ENCODE measurements at places on chromosomes 3 and 15. TPM values are rescaled to one million over a fixed set of nuclear protein-coding genes. Genes with fewer than 3 reads are reported as not detected.

The SPATA12 gene
- total RNA-seq = not detected

The MCF2L2 gene
- 7.5 TPM for total RNA-seq

The CACNA2D2 gene
- total RNA-seq = 0.95 TPM

The FANCD2OS gene
- not detected for total RNA-seq

The P3H2 gene
- total RNA-seq = not detected

The CYB561D2 gene
- total RNA-seq = 42.5 TPM

The SLCO2A1 gene
- total RNA-seq = not detected

The SLC22A13 gene
- total RNA-seq = 1.0 TPM

The SERP1 gene
- 87.3 TPM for total RNA-seq

The C15orf62 gene
- total RNA-seq = 1.2 TPM

The MESD gene
- total RNA-seq = 27.0 TPM

DNA sequence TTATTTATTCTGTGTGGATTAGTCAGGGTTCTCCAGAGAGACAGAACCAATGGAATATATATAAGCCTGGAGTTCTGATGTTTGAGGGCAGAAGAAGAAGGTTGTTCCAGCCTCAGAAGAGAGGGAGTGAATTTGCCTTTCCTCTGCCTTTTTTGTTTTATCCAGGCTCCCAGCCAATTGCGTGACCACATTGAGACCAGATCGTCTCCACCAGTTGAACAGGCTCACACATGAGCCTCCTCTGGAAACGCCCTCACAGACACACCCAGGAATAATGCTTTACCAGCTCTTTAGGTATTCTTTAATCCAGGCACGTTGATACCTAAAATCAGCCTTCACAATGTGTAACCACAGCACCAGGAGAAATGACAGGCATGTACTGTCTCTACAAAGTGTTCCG lies 923.1 kb downstream of the TBL1XR1 start:
- no peaks in the 10 kb centered on the region for H3K27me3 ChIP-seq
- no peak for DNase-seq
- no peaks in the 10 kb centered on the region for H3K4me1 ChIP-seq

- peaks cover 3% of the 10 kb centered on the region for H3K4me1 ChIP-seq
- H3K27ac ChIP-seq = no peak overlapping the region
- H3K4me3 ChIP-seq = no peak overlapping the region
Observed at GRCh38 chr3:9884555-9885165, 4.6 kb upstream of the CIDEC start.

- no peak overlapping the region for H3K4me3 ChIP-seq
- H3K36me3 ChIP-seq = no peaks in the 10 kb centered on the region
- no peak overlapping the region for H3K27ac ChIP-seq
- no peaks in the 10 kb centered on the region for H3K4me1 ChIP-seq
- H3K27me3 ChIP-seq = no peaks in the 10 kb centered on the region
- no peak for DNase-seq
Observed at GRCh38 chr3:141623691-141624090, 114.4 kb upstream of the RNF7 start.

- H3K27ac ChIP-seq = no peak overlapping the region
- H3K27me3 ChIP-seq = peaks cover 2% of the 10 kb centered on the region
- no peaks in the 10 kb centered on the region for H3K36me3 ChIP-seq
- no peak overlapping the region for H3K4me3 ChIP-seq
- peak; percentile 27 for DNase-seq
- H3K4me1 ChIP-seq = no peaks in the 10 kb centered on the region
Observed at GRCh38 chr3:149291178-149291577, 42.3 kb downstream of the TM4SF18 start.

- H3K27ac ChIP-seq = no peak overlapping the region
- H3K4me1 ChIP-seq = no peaks in the 10 kb centered on the region
- no peak for DNase-seq
- no peak overlapping the region for H3K4me3 ChIP-seq
- H3K36me3 ChIP-seq = no peaks in the 10 kb centered on the region
Observed at GRCh38 chr15:89393056-89393455, 58.4 kb upstream of the POLG start.

GRCh38 chr3:56903231-56903782 lies 101.6 kb upstream of the ARHGEF3 start:
- peaks cover 40% of the 10 kb centered on the region for H3K4me1 ChIP-seq
- peak overlapping the region; percentile 5 for H3K27ac ChIP-seq
- H3K4me3 ChIP-seq = no peak overlapping the region
- H3K27me3 ChIP-seq = no peaks in the 10 kb centered on the region

GRCh38 chr3:126422571-126423091 lies 27.9 kb downstream of the CFAP100 start:
- DNase-seq = no peak
- H3K27ac ChIP-seq = no peak overlapping the region
- H3K36me3 ChIP-seq = peaks cover 2% of the 10 kb centered on the region
- H3K27me3 ChIP-seq = no peaks in the 10 kb centered on the region

DNA sequence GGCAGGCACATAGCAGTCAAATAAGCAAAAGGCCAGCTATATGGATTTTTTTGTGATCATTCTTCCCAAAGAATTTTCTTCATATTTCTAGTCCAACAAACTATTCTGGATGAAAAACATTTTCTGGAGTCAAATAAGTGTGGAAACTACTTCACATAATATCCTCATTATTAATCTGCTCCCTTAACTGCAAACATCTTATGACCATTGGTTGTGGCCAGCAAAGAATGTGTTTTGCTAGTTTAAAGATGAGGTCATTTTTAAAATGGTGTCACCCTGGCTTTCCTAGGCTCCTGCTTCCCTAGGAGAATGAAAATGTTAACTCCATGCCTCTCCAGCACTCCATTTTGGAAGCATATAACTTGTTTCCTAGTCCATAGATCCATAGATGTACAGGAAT lies 118.8 kb downstream of the SST start:
- no peak for DNase-seq
- no peaks in the 10 kb centered on the region for H3K4me1 ChIP-seq
- H3K27ac ChIP-seq = no peak overlapping the region
- no peak overlapping the region for H3K4me3 ChIP-seq
- H3K27me3 ChIP-seq = peaks cover 20% of the 10 kb centered on the region

GRCh38 chr3:178419071-178419470 lies 117.2 kb upstream of the KCNMB2 start:
- H3K4me1 ChIP-seq = no peaks in the 10 kb centered on the region
- H3K36me3 ChIP-seq = no peaks in the 10 kb centered on the region
- DNase-seq = no peak
- peaks cover 3% of the 10 kb centered on the region for H3K27me3 ChIP-seq
- H3K27ac ChIP-seq = no peak overlapping the region

DNA sequence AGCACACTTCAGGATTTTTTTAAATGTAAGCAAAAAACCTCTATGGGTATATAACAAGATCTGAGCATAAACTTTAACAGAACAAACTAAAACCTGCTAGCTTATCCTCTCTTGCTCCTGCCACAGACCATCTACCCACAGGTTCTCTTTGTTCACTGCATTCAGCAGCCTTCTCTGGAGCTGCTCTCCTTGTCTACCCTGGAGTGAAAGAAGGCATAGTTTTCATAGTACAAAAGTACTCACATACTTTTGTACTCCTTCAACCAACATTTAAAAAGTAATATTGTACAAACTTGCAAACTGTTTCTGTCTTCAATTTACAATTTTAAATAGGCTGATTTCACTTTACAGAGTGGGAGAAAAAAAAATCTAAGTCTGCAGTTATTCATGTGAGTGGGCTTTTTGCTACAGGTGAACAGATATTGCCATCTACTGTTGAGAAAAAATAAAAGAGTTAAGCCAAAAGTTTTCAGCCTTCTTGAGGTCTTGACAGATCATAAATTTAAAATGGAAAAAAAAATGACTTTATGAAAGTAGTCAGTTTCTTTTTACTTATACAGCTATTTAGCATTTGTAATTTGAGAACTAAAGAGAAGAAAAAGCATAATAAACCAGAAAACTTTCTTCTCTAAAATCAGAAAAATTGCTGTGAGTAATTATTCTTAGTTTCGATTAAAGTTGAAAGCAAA lies 20.4 kb downstream of the TERC start:
- H3K27me3 ChIP-seq = peaks cover 26% of the 10 kb centered on the region
- H3K36me3 ChIP-seq = no peaks in the 10 kb centered on the region
- no peak overlapping the region for H3K4me3 ChIP-seq

GRCh38 chr15:48855501-48856440 lies 22.2 kb upstream of the EID1 start:
- peaks cover 39% of the 10 kb centered on the region for H3K27me3 ChIP-seq
- H3K4me1 ChIP-seq = peaks cover 8% of the 10 kb centered on the region
- H3K4me3 ChIP-seq = no peak overlapping the region
- H3K27ac ChIP-seq = no peak overlapping the region

GRCh38 chr3:192409201-192409837 lies 318.0 kb downstream of the FGF12 start:
- H3K36me3 ChIP-seq = no peaks in the 10 kb centered on the region
- no peak overlapping the region for H3K4me3 ChIP-seq
- H3K27ac ChIP-seq = no peak overlapping the region
- DNase-seq = no peak
- H3K27me3 ChIP-seq = peaks cover 47% of the 10 kb centered on the region

GRCh38 chr3:24154013-24154695 lies 209.1 kb downstream of the NR1D2 start:
- H3K4me3 ChIP-seq = no peak overlapping the region
- H3K36me3 ChIP-seq = no peaks in the 10 kb centered on the region
- H3K27me3 ChIP-seq = peaks cover 9% of the 10 kb centered on the region
- peaks cover 3% of the 10 kb centered on the region for H3K4me1 ChIP-seq

- H3K4me3 ChIP-seq = no peak overlapping the region
- H3K36me3 ChIP-seq = no peaks in the 10 kb centered on the region
- no peaks in the 10 kb centered on the region for H3K4me1 ChIP-seq
Observed at GRCh38 chr15:88791637-88792036, 11.6 kb upstream of the ACAN start.

- no peak for DNase-seq
- no peak overlapping the region for H3K4me3 ChIP-seq
- H3K27me3 ChIP-seq = no peaks in the 10 kb centered on the region
- H3K27ac ChIP-seq = no peak overlapping the region
Observed at GRCh38 chr3:89762405-89762804, 655.0 kb downstream of the EPHA3 start.

GRCh38 chr3:122508135-122508914 lies 6.4 kb downstream of the KPNA1 start:
- H3K4me1 ChIP-seq = peaks cover 41% of the 10 kb centered on the region
- peaks cover 30% of the 10 kb centered on the region for H3K36me3 ChIP-seq
- DNase-seq = no peak
- peak overlapping the region; percentile 22 for H3K27ac ChIP-seq
- no peak overlapping the region for H3K4me3 ChIP-seq

GRCh38 chr3:161694682-161695564 lies 198.3 kb downstream of the OTOL1 start:
- no peak overlapping the region for H3K4me3 ChIP-seq
- H3K4me1 ChIP-seq = no peaks in the 10 kb centered on the region
- H3K27me3 ChIP-seq = no peaks in the 10 kb centered on the region
- no peaks in the 10 kb centered on the region for H3K36me3 ChIP-seq
- DNase-seq = no peak

DNA sequence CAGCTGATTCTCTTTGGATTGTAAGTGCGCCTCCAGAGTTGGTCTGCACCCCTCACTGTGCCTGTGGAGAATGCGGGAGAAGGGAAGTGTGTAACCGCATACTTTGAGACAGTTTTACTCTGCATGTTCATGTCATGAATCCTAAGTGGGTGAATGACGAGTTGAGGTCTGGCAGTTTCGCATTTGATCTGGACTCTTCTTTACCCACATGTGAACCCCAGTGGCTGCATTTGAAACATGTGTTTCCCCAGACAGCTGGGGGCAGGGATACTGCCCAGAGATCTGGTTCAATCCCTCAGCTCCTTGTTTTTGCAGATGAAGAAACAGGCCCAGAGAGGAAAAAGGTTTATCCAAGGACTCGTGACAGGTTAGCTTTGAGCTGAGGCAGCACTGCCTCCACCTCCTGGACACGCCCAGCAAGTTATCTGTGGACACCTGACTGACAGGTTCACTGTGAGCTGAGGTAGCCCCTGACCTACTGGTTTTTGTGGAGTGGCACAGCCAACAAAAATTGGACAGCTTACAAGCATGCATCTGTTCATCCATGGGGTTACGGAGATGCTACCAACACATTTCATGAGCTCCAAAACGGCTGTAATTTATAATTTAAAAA lies 207.3 kb downstream of the XXYLT1 start:
- peaks cover 2% of the 10 kb centered on the region for H3K36me3 ChIP-seq
- H3K27me3 ChIP-seq = no peaks in the 10 kb centered on the region
- no peak overlapping the region for H3K4me3 ChIP-seq
- no peak overlapping the region for H3K27ac ChIP-seq
- DNase-seq = no peak

All from activated CD8-positive, alpha-beta T cell treated with anti-CD3 and anti-CD28 coated beads, Interleukin-2, amount 10 ng/mL, durations not matched to agents 7 days and 5 days (primary cell).